EH (cell line): ENCODE measurements at places on chromosomes 4 and X.

GRCh38 chrX:2434270-2435163 lies 66.3 kb downstream of the DHRSX start:
- DNase-seq = no peak

- DNase-seq = peak; percentile 21
Measured at GRCh38 chrX:101685923-101686322, 26.3 kb upstream of the ARMCX2 start.

DNA sequence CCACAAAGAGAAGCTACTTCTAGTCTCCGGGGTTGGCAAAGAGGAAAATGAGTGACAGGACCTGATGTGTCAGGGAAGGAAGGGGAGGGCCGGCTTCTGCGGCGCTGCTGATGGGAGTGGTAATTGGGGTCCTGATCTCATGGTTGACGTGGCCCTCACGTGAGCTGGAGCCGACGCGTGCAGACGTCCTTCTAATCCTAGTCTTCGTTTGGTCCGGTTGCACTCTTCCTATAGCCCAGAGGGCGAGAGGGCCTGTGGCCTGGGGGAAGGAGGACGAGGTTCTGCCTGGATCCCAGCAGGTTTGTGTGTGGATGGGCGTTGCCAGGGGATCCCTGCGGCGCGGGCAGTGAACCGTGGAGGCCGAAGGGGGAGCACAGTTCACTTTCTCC lies at the start of gene ARMCX1:
ARMCX1 (plus strand) TSS at position 186 of the 389 bp plus-strand sequence. CDS start 2,384 bp downstream, outside the sequence.
- DNase-seq = peak; percentile 84

DNA sequence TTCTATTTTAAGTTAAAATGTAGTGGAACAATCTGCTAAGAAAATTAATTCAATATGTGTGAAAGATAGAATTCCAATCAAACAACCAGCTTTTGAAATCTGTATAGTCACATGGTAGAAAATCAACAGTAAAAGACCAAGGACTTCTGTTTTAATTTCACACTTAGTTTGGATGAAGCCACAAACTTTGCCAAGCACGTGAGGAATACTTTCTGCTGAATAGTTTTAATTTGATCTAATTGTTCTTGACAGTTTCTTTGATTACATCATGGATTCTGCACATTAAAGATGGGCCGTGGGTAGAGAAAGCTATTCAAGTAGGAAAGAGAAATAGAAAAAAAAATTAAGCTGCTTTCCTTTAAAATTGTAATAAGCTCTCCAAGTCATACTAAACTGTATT lies 137.9 kb upstream of the FAM241A start:
- DNase-seq = no peak

- DNase-seq = no peak
Measured at GRCh38 chr4:22997358-22998224, 304.9 kb downstream of the GBA3 start.

GRCh38 chr4:56185901-56186300 lies 201.4 kb downstream of the AASDH start:
- DNase-seq = no peak

- DNase-seq = peak; percentile 64
Measured at GRCh38 chr4:38723726-38724474, 58.9 kb downstream of the TLR10 start.

DNA sequence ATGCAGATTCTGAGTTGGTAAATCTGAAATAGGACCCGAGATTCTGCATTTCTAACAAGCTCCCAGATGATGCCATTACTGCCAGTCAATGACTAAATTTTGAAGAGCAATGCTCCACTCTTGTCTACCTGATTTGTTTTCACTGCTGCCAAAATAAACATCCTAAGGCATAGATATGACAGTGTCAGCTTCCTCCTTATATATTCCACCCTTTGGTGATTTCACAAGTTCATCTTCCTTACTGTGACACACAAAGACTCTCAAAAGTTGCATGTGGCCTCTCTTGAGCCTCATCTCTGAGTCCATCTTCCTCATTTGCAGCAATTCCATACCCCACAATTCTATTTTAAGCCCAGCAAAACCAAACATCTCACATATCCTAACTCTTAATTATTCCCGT lies 110.9 kb downstream of the FBXW7 start:
- DNase-seq = peak; percentile 19

- peak; percentile 3 for DNase-seq
Measured at GRCh38 chr4:21991562-21991961, 43.0 kb upstream of the KCNIP4 start.

- no peak for DNase-seq
Measured at GRCh38 chr4:1476140-1476513, 69.9 kb upstream of the NKX1-1 start.

DNA sequence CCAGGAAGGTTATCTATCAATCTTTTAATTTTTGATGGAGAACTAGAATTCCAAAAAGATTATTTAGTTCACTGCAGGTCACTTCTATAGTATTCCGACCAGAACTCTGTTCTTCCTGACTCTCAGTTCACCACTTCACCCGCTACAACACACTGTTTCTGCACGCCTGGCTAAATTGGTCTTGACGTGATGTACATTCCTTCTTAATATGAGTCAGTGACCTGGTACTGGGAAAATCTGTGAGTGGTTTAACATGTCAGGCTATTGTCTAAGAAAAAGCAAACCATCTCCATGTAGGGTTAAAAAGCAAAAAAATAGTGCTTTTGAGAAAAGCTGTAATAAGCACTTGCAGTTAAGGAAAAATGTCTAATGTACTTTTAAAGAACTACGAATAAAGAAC lies 120.4 kb downstream of the NDST3 start:
- peak; percentile 93 for DNase-seq

- no peak for DNase-seq
Measured at GRCh38 chr4:186831574-186831973, 107.9 kb upstream of the FAT1 start.

- no peak for DNase-seq
Measured at GRCh38 chr4:166941629-166942028, 292.7 kb downstream of the SPOCK3 start.

- peak; percentile 6 for DNase-seq
Measured at GRCh38 chr4:121943941-121944340, 7.9 kb downstream of the TRPC3 start.

DNA sequence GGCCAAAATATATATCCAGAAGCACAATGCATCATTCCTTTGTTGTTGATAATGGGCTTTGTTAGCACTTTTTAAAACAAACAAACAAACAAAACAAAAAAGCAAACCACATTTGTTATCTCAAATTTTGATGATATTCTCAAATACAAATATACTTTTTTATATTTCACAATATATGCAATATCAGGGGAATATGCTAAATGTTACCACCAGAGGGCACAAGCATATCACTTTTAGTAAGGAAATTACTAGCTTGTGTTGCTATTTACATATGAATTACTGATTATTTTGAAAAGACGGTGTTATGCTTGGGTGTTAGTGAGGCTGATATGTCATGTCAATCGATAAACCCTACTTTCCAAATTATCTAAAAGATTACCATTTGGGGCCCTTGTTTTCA lies 29.1 kb downstream of the RIPPLY1 start:
- peak; percentile 31 for DNase-seq

GRCh38 chrX:318068-318738 lies 393 bp downstream of the GTPBP6 start:
- peak; percentile 99 for DNase-seq

GRCh38 chr4:46975812-46976553 lies 17.4 kb downstream of the GABRA4 start:
- no peak for DNase-seq

- DNase-seq = no peak
Measured at GRCh38 chrX:28379103-28379502, 208.1 kb upstream of the IL1RAPL1 start.

DNA sequence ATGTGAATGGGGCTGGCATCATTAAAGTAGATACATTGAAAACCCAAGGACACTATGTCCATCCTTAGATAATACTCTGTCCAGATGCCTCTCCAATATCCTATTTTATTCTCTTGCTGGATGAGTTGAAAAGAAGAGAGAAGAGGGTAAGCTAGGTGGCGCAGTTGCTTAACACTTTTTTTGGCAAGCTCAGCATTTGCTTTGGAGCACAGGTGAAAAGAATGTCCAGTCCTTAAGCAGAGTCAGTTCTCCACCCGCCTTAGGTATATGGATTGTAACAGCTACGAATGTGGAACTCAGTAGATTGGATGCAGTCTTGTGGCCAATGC lies 208.4 kb downstream of the NWD2 start:
- peak; percentile 36 for DNase-seq
